Gastroesophageal sphincter (tissue), 4 donors: ENCODE measurements at places on chromosomes 4 and X. TPM values are rescaled to one million over a fixed set of nuclear protein-coding genes. Genes with fewer than 3 reads are reported as not detected.

- no peak for ATAC-seq
Measured at GRCh38 chr4:94690851-94691254, 66.9 kb upstream of the BMPR1B start.

DNA sequence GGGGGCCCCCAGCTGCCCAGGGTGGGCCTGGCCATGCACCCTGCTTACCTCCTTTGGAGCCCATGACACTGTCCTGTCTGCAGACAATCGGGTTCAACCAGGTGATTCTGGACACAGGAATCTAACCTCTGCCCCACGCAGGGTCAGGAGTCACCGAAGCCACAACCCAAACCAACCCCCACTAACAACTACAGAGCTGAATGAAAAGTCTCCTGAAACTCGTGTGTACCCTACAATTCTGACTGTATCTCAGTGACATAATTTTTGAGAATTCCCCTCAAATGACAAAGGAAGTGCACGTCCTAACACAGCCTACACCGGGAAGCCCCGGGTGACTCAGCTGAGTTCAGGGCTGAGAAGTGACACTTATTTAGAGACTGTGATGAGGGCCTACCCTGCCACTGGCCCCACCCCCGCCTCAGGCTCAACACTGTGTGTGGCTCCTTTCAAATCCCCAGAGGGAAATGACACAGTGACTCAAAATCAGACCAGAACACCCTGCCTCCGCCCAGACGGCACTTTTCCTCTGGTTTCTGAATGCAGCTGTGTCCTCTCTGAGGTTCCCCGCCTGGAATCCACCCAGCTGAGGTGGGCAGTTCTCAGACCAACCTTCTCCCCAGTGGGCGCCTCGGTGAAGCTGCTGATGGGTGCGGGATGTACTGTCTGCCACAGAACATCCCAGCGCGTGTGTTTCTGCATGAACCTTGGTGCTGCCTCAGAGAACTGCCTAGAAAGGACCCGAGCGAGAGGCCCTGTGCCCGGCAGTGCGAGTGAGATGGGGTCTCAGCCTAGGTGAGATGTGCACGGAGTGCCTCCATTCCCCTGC is 9.9 kb downstream of the TNIP2 start:
- ATAC-seq, result no peak

DNA sequence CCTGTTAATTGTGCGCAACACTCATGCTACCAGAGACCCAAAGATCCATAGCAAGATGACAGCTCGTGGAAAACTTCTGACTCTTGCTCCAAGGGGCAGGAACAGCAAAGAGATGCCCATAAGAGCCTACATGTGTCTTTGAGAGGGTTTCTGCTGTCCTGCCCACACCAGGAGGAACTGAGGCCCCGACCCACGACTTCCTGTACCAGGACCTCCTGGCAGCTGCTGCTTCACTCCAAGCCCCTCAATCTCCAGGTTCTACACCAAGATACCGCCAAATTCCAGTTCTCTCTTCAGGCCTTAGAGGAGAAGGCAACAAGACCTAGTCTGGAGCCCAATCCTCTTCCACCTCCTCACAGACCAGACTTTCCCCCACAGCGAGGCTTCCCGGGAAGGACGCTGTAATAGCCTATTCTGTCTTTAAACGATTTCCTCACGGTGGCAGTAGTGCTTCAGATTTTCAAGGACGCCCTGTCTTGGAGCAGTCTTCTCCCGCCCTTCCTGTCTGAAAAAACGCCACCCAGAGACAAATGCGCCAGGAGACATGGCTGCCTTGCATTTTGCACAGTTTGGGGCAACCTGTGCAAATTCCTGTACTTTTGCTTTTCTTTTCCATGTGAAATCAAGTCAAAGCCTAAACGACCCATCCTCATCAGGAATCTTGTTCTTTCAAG is 230.2 kb upstream of the STK26 start:
- ATAC-seq, result peak; percentile 92

The CCDC149 gene
- 21.9 TPM for total RNA-seq

The SMR3B gene
- not detected for total RNA-seq

DNA sequence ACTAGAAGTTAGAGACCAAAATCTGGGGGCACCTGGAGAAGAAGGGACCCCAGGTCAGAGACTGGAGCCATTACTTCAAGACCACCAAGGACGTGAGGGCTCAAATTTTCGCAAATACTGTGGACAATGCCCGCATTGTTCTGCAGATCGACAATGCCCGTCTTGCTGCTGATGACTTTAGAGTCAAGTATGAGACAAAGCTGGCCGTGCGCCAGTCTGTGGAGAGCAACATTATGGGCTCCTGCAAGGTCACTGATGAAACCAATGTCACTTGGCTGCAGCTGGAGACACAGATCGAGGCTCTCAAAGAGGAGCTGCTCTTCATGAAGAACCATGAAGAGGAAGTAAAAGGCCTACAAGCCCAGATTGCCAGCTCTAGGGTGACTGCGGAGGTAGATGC is 101.2 kb downstream of the NCAPG start:
- no peak for ATAC-seq
